ENCODE measurements at places on chromosomes 5 and 9.

DNA sequence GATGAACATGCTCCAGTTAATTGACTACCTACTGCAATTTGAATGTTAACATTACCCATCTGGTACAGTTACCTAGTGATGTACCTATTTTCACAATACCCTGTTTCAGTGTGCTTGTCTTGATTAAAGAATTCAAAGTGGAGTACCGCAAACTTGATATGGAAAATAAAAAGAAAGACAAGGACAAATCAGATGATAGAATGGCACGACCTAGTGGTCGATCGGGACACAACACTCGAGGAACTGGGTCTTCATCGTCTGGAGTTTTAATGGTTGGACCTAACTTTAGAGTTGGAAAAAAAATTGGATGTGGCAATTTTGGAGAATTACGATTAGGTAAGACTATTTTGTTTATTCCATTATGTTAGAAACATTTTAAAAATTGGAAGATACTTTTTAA lies 33.5 kb downstream of the CSNK1G3 start:
- no peak for DNase-seq

- no peak for DNase-seq
Observed at GRCh38 chr9:17658237-17658636, 79.4 kb downstream of the SH3GL2 start.

DNA sequence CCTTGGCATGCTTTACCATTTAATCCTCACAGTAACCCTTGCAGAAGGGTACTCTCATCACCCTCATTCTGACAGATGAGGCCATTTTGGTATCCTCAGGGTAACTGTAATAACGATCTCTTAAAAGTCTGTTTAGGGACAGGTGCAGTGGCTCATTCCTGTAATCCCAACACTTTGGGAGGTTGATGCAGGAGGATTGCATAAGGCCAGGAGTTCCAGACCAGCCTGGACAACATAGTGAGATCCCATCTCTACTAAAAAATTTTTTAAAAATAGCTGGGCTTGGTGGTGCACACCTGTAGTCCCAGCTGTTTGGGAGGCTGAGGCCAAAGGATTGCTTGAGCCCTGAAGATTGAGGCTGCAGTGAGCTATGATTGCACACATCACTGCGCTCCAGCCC lies 31.8 kb downstream of the CSF1R start:
- no peak for DNase-seq

DNA sequence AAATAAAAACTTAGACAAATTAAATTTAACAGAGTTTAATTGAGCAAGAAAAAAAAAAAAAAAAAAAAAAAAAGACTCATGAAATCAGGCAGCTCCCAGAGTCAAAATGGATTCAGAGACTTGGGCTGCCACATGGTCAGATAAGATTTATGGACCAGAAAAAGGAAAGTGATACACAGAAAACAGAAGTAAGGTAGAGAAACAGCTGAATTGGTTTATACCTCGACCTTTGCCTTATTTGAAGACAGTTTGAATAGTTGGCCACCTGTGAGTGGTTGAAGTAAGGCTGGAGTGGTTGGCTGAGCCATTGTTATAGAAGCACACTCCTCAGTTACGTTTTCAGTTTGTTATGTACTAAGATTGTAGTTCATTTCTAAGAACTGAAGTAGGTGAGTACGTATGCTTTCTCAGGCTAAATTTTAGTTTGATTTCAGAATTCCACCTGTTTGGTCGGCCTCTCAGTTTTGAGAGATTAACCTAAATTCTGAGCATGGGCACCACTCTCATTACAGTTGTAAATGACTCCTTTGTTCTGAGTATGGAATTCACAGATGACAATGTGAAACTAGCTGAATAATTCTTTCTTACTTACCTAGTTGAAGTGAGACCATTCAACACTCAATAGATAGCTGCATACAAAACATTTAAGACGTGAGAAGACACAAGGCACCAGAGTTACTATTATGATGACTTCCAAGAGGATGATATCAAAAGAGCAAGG lies 149.0 kb downstream of the AOPEP start:
- DNase-seq = no peak

DNA sequence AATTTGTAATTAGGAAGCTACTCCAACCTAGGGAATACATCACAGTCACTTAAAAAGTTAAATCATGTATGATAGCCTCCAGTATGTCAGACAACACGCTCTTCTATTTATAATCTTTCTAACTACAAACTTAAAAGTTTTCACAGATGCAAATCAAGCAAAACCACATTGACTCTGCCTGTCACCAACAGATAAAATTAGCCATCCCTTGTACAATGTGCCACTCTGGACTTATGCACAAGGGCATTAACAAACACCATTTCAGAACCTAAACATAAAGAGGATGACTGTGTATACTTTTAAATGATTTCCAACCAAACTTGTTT lies 14.7 kb downstream of the ERP44 start:
- DNase-seq = no peak

GRCh38 chr5:78633700-78634099 lies 14.9 kb downstream of the LHFPL2 start:
- no peak for DNase-seq

DNA sequence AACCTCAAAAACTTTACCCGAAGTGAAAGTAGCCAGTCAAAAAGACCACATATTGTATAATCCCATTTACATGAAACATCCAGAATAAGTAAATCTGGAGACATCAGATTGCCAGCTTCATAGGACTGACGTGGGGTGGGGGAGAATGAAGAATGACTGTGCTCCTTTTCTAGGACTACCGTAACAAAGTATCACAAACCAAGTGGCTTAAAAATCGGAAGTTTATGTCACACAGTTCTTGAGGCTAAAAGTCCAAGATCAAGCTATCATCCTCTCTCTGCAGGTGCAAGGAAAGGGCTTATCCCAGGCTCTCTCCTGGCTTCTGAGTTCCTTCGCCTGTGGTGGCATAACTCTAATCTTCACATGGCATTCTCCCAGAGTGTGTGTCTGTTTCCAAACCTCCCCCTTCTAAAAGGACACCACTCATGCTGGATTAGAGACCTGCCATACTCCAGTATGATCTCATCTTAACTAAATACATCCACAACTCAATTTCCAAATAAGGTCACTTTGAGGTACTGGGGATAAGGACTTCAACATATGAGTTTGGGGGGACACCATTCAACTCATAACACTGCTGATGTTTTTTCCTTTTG lies 25.5 kb downstream of the ADAM19 start:
- DNase-seq = no peak

DNA sequence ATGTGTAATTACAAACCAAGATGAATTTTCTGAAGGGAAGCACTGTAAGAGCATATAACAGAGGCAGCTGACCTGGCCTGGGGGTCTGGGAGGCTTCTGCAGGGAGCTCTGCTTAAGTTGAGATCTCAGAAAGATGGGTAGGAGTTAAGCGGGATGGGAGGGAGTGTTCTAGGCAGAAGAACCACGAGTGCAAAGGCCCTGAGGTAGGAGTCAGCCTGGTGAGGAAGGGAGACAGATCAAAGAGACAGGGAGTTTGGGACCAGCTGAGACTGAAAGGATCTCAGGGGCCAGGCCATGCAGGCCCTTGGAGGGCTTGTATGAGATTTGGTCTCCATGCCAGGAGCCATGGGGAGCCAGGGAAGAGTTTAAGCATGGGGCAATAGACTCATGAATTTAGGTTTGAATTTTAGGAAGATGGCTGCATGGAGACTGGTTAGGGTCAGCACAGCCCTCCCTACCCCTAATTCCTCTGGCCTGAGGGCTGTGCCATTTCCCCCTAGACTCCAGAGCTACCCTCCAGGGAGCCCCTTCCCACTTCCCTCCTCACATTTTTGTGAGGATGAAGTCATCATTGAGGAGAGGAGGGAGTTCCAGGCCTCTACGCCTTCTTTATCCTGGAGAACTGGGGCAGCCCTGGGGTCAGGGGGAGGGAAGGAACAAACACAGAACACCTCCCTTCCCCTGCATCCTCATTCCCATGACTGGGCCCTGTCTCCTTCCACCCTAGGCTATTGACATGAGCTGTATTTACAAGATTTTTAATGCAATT lies 4.8 kb upstream of the ARAP3 start:
- DNase-seq = no peak

DNA sequence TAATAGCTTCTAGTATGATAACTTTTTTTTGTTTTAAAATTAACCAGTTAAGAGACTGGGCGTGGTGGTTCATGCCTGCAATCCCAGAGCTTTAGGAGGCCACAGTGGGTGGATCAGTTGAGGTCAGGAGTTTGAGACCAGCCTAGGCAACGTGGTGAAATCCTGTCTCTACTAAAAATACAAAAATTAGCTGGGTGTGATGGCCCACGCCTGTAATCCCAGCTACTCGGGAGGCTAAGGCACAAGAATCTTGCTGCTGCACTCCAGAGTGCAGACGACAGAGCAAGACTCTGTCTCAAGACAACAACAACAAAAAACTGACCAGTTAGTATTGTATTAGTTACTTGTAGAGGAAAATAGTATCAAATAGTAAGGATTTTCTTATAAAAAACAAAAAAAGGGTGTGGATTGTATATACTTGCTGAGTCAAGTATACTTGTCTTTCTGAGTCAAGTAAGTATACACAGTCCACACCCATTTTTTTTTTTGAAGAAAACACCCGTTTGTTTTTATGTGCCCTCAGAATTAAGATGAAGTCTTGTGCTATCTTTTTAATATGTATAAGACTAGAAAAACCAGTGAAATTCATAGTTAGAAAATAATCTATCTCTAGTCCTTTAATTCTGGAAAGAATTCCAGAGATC lies 25.3 kb downstream of the UBAP1 start:
- DNase-seq = no peak

- DNase-seq = no peak
Observed at GRCh38 chr9:25472085-25472607, 206.1 kb downstream of the TUSC1 start.

DNA sequence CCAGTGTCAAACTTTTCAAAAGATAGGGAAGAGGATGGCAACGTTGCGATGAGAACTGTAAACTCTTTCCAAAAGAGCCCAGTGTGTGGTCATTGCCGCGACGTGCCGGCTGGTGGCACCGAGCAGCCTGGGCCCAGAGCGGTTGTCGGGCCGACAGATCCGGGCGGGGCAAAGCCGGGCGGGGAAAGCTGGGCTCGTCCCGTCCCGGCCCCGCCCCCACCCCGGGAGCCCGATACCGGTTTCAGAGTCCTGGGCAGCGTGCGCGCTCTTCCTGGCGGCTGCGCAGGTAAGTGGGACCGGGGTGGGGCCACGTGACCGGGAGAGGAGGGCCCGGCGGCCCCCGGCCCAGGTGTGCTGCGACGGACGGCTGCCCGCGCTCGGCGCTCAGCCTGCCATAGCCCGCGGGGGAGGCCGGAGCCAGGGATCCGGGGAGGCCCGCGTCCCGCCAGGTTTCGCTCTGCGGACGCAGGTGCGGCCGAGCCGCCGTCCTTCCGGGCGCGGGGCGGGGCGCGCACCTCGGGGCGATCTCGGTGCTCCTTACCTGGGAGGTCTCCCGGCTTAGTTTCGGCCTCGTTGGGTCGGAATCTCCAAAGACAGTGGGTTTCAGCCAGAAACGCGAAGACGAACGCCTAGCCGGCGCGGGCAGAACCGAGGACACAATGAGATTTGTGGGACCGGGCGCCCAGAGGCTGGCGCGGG lies at the start of gene MARVELD2:
Gene MARVELD2 (plus strand): TSS at position 232 of the 699 bp plus-strand sequence. CDS start 4,270 bp downstream, outside the sequence.
- DNase-seq = peak; percentile 60

GRCh38 chr5:173832386-173832785 lies 55.8 kb upstream of the CPEB4 start:
- DNase-seq = no peak

DNA sequence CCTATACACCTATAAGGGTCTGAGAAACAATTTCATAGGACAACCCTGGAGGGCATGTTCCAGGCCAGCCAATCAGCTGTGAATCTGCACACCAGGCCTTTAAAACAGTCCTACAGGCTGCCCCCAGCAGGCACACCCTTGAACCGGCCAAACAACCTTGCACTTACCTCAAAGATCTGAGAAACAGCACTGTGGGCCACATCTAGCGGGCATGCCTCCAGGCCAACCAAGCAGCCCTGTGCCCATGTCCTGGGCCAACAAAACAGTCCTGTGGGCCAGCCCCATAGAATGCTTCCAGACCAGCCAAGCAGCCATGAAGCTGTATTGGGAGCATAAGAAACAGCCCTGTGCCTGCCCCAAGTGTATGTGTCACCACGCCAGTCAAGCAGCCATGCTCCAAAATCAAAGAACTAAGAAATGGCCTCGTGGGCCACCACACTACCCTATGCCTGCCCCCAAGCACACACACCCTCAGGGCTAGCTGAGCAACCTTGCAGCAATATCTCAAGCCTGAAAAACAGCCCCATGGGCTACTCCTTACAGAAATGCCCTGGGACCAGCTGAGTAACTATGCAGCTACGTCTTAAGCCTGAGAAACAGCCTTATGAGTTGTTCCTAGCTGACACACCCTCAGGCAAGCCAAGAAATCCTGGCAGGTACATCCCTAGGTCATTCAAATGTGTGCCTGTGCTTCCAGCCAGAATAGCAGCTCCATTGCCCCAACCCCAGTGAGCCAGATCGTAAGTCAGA lies 2243.8 kb upstream of the C9orf72 start:
- no peak for DNase-seq

DNA sequence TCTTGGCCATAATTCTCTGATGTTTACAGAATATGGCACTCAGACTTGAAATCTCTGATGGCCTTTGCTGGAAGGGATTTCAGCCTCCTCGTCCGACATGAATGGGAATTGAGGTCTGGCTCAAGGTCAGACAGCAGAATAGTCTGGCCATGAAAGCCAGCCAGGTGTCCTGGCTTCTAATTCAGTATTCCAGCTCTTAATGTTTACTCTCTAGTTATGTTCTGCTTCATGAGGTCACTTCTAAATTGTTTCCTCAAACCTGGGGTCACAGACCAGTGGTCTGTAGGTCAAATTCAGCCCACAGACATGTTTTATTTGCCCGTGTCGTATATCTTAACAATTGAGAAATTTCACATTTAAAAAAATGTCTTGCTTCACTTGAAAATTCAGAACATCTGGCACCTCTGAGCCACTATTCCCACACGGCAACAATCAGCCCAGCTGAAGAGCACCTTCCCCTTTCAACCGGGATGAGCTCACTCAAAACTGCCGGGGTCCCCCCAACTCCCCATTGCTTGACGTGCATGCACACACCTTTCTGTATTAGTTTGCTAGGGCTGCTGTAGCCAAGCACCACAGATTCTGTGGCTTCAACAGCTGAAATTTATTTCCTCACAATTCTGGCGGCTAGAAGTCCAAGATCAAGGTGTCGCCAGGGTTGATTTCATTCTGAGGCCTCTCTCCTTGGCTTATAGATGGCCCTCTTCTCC lies 243.5 kb downstream of the ENC1 start:
- DNase-seq = no peak

GRCh38 chr5:102986074-102986473 lies 133.9 kb downstream of the GIN1 start:
- DNase-seq = no peak

GRCh38 chr5:124333298-124333979 lies 413.0 kb downstream of the ZNF608 start:
- DNase-seq = no peak

- no peak for DNase-seq
Observed at GRCh38 chr9:111938427-111938800, 41.8 kb downstream of the UGCG start.

GRCh38 chr5:165630261-165630778 lies 2124.9 kb downstream of the MAT2B start:
- peak; percentile 59 for DNase-seq

- DNase-seq = no peak
Observed at GRCh38 chr5:33635582-33635981, 194.8 kb downstream of the TARS1 start.

- no peak for DNase-seq
Observed at GRCh38 chr5:73298772-73299630, 126.0 kb downstream of the TMEM174 start.
